ENCODE measurements at places on chromosomes 16 and 17. TPM values are rescaled to one million over a fixed set of nuclear protein-coding genes. Genes with fewer than 3 reads are reported as not detected.

DNA sequence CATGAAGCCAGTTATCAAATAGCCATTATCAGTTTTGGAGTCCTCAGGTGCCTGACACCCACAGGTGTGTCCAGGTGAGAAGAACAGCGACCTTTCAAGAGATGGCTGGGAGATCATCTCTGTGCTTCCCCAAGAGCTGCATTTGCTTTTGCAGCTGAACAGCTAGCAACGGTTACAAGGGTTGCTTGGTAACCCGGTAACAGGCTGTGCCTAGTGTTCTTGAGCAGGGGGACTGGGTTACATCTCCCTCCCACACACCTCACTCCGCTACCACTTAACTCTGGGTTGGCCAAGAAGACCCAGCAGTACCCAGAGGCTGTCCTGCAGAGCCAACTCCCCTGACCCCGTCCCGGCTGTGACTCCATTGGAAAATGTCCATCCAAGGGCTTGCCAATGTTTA lies 147.0 kb downstream of the SLC39A11 start:
- DNase-seq: no peak

DNA sequence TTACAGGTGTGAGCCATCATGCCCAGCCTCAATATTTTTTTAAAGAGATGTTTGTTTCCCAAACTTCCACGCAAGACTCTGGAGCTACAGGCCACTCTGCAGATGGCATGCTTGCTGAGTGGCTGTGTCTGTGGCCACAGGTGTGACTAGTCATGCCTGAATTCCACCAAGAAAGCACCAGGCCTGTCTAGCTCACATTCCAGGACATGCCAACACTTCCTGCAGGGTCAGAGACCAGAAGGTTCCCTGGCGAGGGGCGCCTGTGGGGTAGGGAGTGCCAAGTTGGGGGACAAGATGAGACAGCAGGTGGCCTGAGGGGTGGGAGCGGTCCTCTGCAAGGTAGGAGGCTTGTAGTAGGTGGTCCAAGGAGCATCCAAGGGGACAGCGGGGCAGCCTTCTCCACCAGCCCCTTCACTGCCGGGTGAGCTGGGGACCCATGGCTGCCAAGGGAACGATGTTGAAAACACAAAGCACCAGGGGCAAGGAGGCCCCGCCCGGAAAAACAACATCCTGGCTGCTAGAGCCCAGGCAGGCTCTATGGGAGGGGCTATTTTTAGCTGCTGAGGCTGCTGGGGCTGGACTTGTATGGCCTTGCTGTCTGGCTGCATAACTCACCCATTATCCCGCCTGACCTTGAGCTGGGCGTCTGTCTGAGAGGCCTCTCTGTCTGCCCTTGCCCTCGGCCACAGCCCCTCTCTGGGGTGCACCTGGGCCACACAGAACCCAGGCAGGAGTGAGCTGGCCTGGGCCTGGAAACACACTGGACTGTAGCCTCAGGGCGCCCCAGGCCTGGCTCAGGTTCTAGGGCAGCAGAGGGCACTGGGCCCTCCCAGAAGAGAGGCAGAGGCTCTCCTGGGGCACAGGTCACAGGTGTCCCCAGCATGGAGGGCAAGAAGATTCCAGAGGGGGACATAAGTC lies 5.7 kb downstream of the TRIM47 start:
- DNase-seq: peak; percentile 88

- peak; percentile 36 for DNase-seq
Measured at GRCh38 chr16:75238132-75238852, 13.1 kb downstream of the BCAR1 start.

GRCh38 chr17:39357986-39358385 lies 43.4 kb downstream of the FBXL20 start:
- no peak for DNase-seq

DNA sequence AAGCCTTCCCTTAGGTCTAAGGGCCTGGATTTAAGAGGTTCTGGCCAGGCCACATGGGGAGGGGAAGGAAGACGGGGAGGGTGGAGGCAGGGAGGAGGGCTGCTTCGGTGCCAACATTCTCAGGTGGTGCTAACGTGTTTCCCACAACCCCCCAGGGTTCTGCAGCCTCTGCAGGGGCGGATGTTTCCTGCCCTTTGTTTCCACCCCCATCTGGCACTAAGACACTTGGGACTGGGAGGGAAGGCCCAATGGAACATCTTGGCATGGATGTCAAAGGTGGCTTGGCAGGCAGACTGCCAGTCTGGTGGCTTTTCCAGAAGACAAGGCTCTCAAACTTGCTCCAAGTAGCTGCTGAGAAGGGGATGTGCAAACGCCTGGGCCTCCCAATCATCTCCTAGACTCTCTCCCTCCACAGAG lies 12.7 kb downstream of the HIC1 start:
- DNase-seq: peak; percentile 74

DNA sequence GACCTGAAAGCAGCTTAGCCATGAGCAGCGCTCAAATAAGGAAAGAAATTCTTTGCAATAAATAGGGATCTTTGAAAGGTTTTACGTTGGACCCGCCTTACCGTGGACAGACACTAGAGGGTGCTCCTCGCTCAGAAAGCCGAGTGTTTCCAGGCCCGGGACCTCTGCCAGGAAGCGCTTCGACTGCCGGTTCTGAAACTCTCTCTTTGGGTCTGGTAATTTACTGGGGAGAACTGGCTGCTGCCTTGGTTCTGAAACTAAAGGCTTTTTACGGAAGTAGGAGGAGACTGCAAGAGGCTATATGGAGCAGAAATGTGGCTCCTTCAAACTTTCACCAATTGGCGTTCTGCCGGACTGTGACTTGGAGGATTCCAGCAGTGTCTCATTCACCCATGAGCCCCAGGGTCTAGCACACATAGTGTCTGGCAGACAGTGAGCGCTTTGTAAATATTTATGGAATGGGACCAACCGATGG lies 45.6 kb upstream of the HOXB9 start:
- DNase-seq: peak; percentile 58

DNA sequence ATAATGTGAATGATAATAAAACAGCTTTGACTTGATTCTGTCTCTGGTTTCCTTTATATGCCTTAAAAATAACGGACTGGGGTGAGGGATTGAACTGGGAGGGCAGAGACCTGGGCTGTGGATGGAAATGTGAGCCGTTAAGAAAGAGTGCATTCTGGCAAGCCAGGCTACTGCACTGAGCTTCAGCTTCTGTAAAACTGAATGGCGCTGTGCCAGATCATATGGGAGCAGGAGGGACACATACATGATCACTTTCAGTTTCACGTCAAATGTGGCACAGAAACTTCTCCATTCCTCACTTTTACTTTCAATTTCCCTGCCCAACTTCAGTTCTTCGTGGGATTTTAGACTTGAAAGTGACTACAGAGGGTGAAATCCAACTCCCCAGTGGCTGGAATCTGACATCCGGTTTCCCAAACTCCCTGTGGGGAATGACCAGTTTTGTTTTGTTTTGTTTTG lies 1.1 kb downstream of the MT2A start:
- DNase-seq: peak; percentile 84

DNA sequence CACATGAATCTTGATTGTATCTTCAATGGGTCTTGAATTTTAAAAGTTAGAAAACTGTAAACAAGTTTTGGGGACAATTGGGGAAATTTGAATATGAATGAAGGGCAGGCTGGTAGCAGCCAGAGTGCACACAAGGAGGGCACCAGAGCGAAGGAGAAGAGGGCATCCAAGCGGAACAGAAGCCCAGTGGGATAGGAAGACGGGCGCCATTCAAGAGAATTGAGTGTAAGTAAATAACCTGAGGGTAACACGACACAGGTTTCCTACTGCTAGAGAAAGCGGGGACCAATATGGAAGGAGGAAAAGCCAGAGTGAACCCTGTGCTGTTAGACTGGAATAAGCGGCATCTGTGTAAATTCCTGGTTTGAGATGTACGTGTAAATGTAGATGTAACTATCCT lies 115.1 kb upstream of the CCL2 start:
- no peak for DNase-seq

DNA sequence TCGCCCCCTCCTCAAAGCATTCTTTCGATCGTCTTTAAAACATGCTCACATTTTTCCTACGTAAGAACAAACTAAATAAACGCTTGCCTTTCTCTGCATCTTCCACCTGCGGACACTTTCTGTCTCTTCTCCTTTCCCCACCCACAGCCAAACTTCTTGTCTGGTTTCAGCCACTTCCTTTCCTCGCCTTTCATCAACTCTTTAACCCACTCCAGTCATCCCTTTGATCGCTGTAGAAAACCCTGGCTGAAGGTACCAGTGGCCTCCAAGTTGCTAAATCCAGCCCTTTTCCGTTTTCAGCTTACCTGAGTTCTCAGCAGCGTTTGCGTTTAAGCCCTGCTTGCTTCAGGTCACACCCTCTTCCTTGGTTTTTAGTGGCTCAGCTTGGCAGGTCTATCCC lies 483 bp downstream of the RPA1 start:
- DNase-seq: no peak

DNA sequence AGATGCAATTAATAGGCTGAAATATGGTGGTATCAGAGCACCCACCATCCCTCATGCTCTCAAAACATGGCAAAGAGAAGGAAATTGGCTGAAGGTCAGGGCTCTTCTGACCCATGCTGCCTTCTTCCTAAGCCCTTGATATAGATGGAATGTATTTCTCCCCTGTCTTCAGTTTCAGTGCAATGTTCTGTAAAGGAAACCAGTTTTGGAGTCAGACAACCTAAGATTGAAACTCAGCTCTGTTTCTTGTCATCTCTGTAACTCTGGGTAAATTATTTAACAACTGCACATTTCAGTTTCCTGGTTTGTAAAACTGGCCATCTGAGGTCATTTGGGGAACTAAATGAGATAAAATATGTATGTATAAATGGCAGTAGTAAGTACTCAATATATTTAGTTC lies 243.9 kb downstream of the CA10 start:
- no peak for DNase-seq

The GCGR gene
- not detected for total RNA-seq

The PNMT gene
- not detected for total RNA-seq
